ENCODE measurements at places on chromosomes 12 and 14. TPM values are rescaled to one million over a fixed set of nuclear protein-coding genes. Genes with fewer than 3 reads are reported as not detected.

The LRCOL1 gene
- total RNA-seq, result not detected

The SLC10A1 gene
- not detected for total RNA-seq

The RAB5B gene
- 189 TPM for total RNA-seq

The MYBPC1 gene
- total RNA-seq, result 0.17 TPM

The CSRP2 gene
- total RNA-seq, result 65.5 TPM

The SSPN gene
- total RNA-seq, result 67.8 TPM

The ENDOU gene
- not detected for total RNA-seq

The CCDC177 gene
- not detected for total RNA-seq

The C14orf180 gene
- 0.42 TPM for total RNA-seq

The CLEC6A gene
- not detected for total RNA-seq

The KRT81 gene
- total RNA-seq, result not detected

The KRT85 gene
- total RNA-seq, result not detected

The NGDN gene
- total RNA-seq, result 43.2 TPM

GRCh38 chr12:124695861-124696260 lies 128.4 kb upstream of the NCOR2 start:
- peaks cover 25% of the 10 kb centered on the region for H3K4me1 ChIP-seq
- no peak for DNase-seq
- no peak overlapping the region for H3K4me3 ChIP-seq
- H3K27me3 ChIP-seq, result no peaks in the 10 kb centered on the region

DNA sequence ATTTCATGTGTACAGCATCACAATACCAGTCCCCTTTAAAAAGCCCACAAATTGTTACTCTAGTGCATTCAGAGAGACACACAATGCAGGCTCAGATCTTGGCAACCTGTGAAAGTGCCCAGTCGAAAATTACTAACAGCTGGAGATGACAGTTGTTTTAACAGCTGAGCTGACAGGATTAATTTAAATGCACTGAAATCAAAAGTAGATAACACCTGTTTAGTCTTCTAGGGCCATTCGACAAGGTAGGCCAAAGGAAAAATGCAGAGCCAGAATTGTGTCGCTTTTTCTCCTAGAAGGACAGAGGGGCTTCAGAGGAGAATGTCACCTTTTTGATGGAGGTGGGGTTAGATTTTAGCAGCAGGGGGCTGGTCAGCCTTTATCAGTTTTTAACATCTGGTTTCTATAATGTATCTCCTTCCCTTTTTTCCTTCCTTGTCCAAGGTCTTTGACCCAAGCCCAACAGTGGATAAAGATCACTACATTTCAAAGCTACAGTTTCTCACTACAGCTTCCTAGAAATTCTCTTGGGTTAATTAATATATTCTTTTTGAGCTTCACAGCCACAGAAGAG lies 139.1 kb downstream of the SOX5 start:
- H3K27me3 ChIP-seq, result no peaks in the 10 kb centered on the region
- no peak overlapping the region for H3K4me3 ChIP-seq
- H3K4me1 ChIP-seq, result no peaks in the 10 kb centered on the region
- no peak for DNase-seq
- H3K27ac ChIP-seq, result no peak overlapping the region

DNA sequence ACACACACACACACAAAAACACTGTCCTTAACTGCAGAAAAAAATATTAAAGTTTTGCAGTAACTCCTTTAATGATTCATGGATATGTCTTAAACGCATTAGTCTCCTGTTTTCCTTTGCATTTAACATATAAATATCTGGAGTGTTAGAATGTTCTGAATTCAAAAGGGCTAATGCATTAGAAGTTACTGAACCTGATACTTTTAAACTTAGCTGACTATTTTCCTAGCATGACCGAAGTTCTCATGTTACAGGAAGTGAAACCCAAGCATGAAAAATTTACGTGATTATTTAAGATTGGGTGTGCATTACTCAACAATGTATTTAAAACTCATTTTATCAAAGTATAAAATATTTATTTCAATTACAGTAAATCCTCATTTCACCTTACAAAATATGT lies 791.2 kb downstream of the FLRT2 start:
- H3K36me3 ChIP-seq, result no peaks in the 10 kb centered on the region
- H3K4me3 ChIP-seq, result no peak overlapping the region
- H3K4me1 ChIP-seq, result no peaks in the 10 kb centered on the region
- H3K27ac ChIP-seq, result no peak overlapping the region

GRCh38 chr12:1807087-1807860 lies 13.1 kb upstream of the LRTM2 start:
- DNase-seq, result no peak
- no peak overlapping the region for H3K27ac ChIP-seq
- no peaks in the 10 kb centered on the region for H3K27me3 ChIP-seq
- H3K4me1 ChIP-seq, result peaks cover 19% of the 10 kb centered on the region

GRCh38 chr12:93090731-93091172 lies 161.7 kb upstream of the EEA1 start:
- no peak for DNase-seq
- no peak overlapping the region for H3K4me3 ChIP-seq
- no peaks in the 10 kb centered on the region for H3K27me3 ChIP-seq
- H3K27ac ChIP-seq, result no peak overlapping the region

DNA sequence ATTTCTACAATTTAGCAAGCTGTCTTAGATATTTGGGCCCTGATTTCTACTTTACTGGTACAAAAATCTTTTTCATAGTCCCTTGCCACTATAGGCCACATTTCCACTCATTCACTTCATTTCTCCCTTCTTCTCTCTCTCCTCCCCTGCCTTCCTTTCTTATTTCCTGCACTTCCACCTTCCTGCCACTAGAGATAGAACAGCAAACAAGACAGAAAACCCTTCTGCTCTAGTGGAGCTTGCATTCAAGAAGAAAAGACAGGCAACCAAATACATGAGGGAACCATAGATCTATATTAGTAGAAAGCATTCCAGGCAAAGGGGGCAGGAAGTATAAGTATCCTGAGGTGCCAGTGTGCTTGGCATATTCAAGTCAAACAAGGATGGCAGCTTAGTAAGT lies 623.5 kb downstream of the FLRT2 start:
- DNase-seq, result no peak
- H3K4me1 ChIP-seq, result no peaks in the 10 kb centered on the region
- no peaks in the 10 kb centered on the region for H3K36me3 ChIP-seq
- no peaks in the 10 kb centered on the region for H3K27me3 ChIP-seq

DNA sequence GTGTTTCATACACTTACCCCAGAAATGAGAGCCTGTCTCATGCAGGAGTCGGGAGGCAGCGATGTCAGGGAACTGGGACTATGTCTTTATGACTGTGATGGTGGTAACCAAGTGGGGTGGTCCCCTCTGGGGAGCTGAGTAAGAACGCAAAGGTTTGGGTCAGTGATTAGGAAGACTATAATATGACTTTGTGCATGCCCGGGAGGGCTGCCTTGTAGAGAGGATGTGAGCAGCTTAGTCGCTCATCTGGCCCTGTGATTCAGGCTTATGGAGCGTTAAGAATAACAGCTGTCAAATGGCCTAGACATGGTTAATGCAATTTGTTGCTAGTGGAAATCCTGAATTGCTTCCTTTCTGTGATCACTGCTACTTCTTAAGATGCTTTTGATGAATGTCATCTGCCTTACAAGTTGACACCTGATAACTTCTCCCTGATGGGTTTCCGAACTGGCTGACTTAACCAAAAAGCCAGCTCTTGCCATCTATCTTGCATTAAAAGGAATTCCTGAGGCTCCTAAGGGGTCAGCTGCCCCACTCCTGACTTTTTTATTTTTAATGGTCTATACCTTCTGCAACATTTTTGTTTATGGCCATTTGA lies 35.4 kb upstream of the AACS start:
- no peaks in the 10 kb centered on the region for H3K4me1 ChIP-seq
- no peak overlapping the region for H3K27ac ChIP-seq
- H3K27me3 ChIP-seq, result no peaks in the 10 kb centered on the region

- H3K4me3 ChIP-seq, result no peak overlapping the region
- no peak for DNase-seq
Observed at GRCh38 chr14:74427651-74428050, 1.6 kb upstream of the SYNDIG1L start.

GRCh38 chr12:14540801-14541462 lies 26.8 kb downstream of the PLBD1 start:
- H3K4me3 ChIP-seq, result no peak overlapping the region
- H3K4me1 ChIP-seq, result no peaks in the 10 kb centered on the region
- H3K27ac ChIP-seq, result no peak overlapping the region

DNA sequence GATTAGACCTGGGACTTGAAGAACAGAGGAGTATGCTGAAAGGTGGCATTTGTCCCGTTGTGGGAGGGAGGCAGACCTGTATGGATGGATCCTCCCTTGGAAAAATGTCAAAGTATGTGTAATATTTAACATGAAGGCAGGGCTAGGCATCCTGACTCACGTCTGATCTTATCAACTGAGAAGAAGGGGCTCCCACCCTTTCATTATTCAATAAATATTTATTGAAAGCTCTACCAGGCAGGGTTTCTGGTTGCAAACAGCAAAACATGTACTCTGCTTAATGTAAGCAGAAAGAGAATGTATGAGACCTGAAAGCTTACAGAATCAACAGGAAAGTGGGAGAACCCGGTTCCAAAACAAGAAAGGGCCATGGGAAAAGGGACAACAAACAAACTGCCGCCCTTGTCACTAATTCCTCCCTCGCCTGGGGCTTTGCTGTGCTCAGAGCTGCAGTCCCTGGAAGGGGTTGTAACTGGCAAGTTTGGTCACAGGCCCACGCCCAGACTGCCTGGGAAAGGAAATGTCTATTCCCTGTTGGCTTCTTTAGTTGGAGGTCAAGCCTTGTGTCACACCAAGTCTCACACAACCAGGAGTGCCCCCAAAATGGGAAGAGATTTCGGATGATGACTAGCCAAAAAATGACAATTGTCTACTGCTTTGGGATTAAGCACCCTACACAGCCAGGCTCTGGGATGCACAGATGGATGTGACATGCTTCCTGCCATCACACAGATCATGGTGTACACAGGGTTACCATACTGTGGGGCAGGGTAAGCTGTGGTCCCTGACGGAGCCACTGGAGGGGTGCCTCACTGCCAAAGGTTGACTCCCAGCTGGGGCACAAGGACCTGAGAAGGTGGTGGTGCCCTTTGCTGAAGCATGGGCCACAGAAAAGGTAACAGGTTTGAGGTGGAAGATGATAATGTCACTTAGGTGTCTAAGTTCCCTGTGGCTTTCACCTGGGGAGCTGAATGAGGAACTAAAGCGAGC lies 36.8 kb downstream of the RAB35 start:
- no peak overlapping the region for H3K27ac ChIP-seq
- DNase-seq, result no peak
- H3K27me3 ChIP-seq, result no peaks in the 10 kb centered on the region
- H3K4me3 ChIP-seq, result no peak overlapping the region

- H3K4me1 ChIP-seq, result no peaks in the 10 kb centered on the region
- no peak overlapping the region for H3K27ac ChIP-seq
- H3K27me3 ChIP-seq, result no peaks in the 10 kb centered on the region
- DNase-seq, result no peak
- H3K36me3 ChIP-seq, result no peaks in the 10 kb centered on the region
Observed at GRCh38 chr12:114311974-114312373, 94.0 kb downstream of the TBX5 start.

GRCh38 chr12:23473071-23473470 lies 476.4 kb downstream of the SOX5 start:
- no peak overlapping the region for H3K4me3 ChIP-seq
- H3K27ac ChIP-seq, result no peak overlapping the region
- H3K36me3 ChIP-seq, result no peaks in the 10 kb centered on the region
- no peak for DNase-seq
- no peaks in the 10 kb centered on the region for H3K27me3 ChIP-seq

- no peak overlapping the region for H3K27ac ChIP-seq
- peaks cover 13% of the 10 kb centered on the region for H3K4me1 ChIP-seq
- H3K4me3 ChIP-seq, result no peak overlapping the region
- H3K36me3 ChIP-seq, result no peaks in the 10 kb centered on the region
Observed at GRCh38 chr12:75960086-75960910, 71.3 kb downstream of the PHLDA1 start.

GRCh38 chr12:57241402-57242310 lies 9.3 kb downstream of the STAC3 start:
- H3K36me3 ChIP-seq, result no peaks in the 10 kb centered on the region
- H3K27me3 ChIP-seq, result peaks cover 56% of the 10 kb centered on the region
- no peak overlapping the region for H3K27ac ChIP-seq
- H3K4me1 ChIP-seq, result peaks cover 66% of the 10 kb centered on the region
- H3K4me3 ChIP-seq, result no peak overlapping the region

GRCh38 chr12:131775392-131776236 lies 52.6 kb upstream of the MMP17 start:
- peaks cover 75% of the 10 kb centered on the region for H3K36me3 ChIP-seq
- no peak for DNase-seq
- no peak overlapping the region for H3K27ac ChIP-seq
- no peak overlapping the region for H3K4me3 ChIP-seq
- no peaks in the 10 kb centered on the region for H3K4me1 ChIP-seq

DNA sequence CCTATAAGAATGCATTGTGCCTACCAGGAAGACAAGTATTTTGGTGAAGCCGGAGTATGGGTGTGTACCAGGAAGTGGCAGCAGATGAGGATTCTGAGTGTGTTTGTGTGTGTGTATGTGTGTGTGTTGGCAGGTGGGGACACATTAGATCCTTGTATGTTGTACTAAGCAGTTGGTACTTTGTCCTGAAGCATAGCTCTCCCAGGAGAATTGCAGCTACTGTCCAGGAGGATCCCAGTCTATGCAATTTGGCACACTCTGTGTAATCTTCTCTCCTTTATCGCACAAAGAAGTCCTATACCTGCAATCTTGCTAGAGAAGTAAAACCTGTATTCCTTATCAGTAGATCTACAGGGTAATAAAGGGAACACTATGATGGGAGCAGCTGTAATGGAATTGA lies 276.5 kb downstream of the PAWR start:
- DNase-seq, result no peak
- H3K4me3 ChIP-seq, result no peak overlapping the region
- peaks cover 11% of the 10 kb centered on the region for H3K4me1 ChIP-seq
- no peaks in the 10 kb centered on the region for H3K36me3 ChIP-seq
- no peak overlapping the region for H3K27ac ChIP-seq

GRCh38 chr12:45981075-45981837 lies 9.1 kb downstream of the SCAF11 start:
- no peak overlapping the region for H3K4me3 ChIP-seq
- DNase-seq, result no peak

DNA sequence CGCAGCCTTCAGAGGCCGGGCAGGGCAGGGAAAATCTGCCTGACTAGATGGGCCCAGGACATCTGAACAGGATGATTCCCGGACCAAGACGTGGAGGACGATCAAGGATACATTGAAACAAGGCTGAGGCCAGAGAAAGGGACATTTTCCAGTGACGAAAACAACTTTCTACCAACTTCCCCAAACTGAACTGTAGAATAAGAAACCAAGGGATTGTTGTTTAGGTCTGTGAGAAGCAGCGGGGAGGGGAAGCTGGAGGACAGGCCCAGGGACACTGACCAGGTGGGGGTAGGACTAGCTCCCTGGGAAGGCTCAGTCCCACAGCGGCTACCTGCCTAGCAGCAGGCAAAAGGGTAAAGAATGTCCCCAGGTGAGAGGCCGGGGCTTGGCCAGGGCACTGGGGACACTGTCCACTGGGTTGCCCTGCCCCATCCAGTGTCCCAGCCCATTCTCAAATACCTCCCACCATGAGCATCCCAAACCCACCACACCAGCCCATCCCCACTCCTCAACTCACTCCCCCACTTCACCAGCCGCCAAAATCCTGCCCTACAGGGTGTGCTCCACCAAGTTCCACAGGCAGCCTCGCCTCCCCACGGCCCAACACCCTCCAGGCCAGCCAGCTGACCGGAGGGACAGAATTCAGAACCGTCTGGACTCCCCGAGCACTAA lies 995 bp downstream of the TNFRSF1A start:
- DNase-seq, result no peak
- peak overlapping the region; percentile 61 for H3K4me3 ChIP-seq
- H3K36me3 ChIP-seq, result no peaks in the 10 kb centered on the region
- peak overlapping the region; percentile 96 for H3K27ac ChIP-seq

Data from esophagus muscularis mucosa (tissue), 4 donors.